ENCODE measurements at places on chromosomes 4 and X. TPM values are rescaled to one million over a fixed set of nuclear protein-coding genes. Genes with fewer than 3 reads are reported as not detected.

SYTL4 gene
- 13.1 TPM for total RNA-seq

CFAP99 gene
- 0.27 TPM for total RNA-seq

GRCh38 chrX:8049827-8050226 lies 121.2 kb downstream of the VCX2 start:
- H3K27me3 ChIP-seq, result no peaks in the 10 kb centered on the region
- no peak overlapping the region for H3K4me3 ChIP-seq
- H3K27ac ChIP-seq, result peak overlapping the region; percentile 19
- DNase-seq, result peak; percentile 15
- H3K36me3 ChIP-seq, result no peaks in the 10 kb centered on the region
- peaks cover 32% of the 10 kb centered on the region for H3K4me1 ChIP-seq

- no peaks in the 10 kb centered on the region for H3K4me1 ChIP-seq
- no peak overlapping the region for H3K27ac ChIP-seq
- no peak for DNase-seq
These were observed 27.6 kb downstream of the PRR32 start for GRCh38 chrX:126847143-126847542.

PABPC4L gene
- total RNA-seq, result 2.8 TPM

DNA sequence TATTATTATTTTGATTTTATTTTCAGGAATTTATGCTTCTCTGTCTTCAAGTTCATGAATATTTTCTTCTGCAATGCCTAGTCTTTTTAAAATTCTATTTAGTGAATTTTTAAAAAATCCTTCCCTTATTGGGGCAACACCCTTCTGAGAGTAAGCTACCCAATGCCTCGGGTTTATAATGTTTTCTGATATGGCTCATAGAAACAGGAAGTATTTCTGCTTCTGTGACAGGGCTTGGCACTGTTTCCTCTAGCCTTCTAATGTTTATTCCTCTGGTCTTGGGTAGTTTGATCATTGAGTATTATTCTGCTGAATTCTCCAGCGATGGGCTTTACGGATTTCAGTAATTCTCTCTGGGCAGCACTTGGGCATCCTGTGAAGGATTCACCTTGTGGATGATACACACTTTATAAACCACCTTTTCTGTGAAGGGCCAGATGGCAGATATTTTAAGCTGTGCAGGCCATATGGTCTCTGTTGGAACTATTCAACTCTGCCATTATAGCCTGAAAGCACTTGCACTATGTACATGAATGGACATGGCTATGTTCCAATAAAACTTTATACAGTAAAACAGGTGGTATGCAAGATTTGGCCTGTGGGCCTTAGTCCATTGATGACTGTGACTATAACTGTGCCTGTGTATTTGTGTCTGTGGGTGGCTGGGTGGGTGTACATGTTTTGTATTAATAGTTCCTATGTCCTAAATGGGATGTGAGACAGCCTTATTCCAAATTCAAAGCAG lies 95.9 kb upstream of the FAT1 start:
- no peak overlapping the region for H3K27ac ChIP-seq
- H3K27me3 ChIP-seq, result no peaks in the 10 kb centered on the region
- H3K36me3 ChIP-seq, result no peaks in the 10 kb centered on the region
